ENCODE measurements at places on chromosomes 7 and 10.

- DNase-seq, result no peak
Measured at GRCh38 chr7:47814905-47815613, 133.2 kb downstream of the PKD1L1 start.

- no peak for DNase-seq
Measured at GRCh38 chr7:195010-195829, 2.8 kb downstream of the FAM20C start.

GRCh38 chr10:80670774-80671173, 133.1 kb downstream of the SH2D4B start:
- DNase-seq, result no peak

DNA sequence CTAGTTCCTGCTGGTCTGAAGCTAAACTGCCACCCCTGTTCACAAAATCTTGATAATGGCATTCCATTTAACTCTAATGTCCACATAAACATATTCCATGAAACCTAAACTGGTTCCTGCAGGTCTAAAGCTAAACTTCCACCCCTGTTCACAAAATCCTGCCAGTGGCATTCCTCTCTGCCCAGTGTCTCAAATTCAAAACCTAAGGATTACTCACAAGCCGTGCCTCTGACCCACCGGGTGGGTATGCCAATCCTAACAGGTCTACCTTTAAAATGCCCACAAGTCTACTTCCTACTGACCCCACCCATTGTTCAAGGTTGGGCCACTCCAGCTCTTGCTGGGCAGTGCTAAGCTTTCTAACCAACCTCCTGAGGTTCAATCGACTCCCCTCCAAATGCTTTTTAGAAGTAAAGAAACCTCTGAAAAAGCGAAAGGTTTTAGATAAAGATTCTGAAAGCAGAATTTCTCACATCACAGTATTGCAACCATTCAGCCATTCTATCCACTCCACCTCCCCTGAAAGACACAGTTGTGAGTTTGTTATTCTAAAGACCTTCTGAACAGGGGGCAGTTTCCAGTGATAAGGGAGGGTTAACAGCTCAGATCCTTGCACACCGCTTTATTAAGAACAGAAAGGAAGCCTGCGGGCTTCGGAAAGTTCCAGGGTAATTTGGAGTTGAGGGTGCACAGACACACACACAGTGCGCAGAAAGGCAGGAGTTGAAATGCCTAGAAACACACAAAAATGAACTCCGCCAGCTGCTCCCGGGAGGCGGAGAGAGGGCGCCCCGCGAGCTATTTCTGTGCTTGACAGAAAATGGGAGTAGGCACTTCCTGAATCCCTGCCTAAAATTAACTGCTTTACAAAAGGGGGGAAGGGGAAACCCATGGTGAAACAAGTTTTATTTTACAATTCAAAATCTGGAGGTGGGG, 87.7 kb downstream of the TNS3 start:
- no peak for DNase-seq

GRCh38 chr10:117762819-117763172, 220.2 kb downstream of the EMX2 start:
- no peak for DNase-seq

DNA sequence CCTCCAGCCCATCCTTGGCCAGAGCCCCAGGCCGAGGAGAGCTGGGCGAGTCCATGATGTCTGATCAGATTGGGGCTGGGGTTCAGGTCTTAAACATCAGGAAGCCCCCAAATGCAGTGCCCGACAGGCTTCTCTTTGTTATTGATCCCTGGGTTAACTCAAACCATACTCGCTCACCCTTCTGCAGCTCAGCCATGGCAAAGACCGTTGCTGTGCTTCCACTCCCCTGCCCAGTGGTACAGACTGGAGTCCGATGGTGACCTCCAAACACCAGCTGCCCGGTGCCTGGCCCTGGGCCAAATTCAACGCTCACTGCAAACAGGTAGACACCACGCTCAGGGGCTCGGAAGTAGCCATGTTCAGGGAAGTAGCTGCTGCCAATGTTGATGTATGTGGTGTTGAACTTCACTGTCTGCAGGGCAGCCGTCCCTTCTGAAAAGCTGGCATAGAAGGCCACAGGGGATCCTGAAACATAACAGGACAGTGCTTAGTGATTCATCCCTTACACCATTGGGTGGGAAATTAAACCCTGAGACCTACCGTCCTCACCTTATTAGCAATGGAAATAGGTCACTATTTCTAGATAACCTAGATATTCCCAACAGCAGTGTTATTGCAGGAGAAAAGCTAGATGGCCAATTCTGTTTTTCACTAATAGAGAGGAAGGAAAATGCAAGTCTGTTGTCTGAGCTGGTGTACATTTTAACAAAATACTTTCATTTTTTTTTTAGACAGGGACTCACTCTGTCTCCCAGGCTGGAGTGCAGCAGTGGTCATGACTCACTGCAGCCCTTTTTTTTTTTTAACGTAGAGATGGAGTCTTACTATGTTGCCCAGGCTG, 20.5 kb downstream of the MMRN2 start:
- DNase-seq, result no peak

GRCh38 chr7:96430356-96430755, 108.5 kb upstream of the SLC25A13 start:
- DNase-seq, result no peak

- no peak for DNase-seq
Measured at GRCh38 chr10:27143686-27144085, 10.5 kb downstream of the YME1L1 start.

- DNase-seq, result no peak
Measured at GRCh38 chr10:132403511-132404168, 6.6 kb downstream of the PWWP2B start.

- no peak for DNase-seq
Measured at GRCh38 chr7:79664884-79665676, 211.6 kb upstream of the MAGI2 start.

- DNase-seq, result no peak
Measured at GRCh38 chr7:67653856-67654454, 657.3 kb downstream of the TYW1 start.

DNA sequence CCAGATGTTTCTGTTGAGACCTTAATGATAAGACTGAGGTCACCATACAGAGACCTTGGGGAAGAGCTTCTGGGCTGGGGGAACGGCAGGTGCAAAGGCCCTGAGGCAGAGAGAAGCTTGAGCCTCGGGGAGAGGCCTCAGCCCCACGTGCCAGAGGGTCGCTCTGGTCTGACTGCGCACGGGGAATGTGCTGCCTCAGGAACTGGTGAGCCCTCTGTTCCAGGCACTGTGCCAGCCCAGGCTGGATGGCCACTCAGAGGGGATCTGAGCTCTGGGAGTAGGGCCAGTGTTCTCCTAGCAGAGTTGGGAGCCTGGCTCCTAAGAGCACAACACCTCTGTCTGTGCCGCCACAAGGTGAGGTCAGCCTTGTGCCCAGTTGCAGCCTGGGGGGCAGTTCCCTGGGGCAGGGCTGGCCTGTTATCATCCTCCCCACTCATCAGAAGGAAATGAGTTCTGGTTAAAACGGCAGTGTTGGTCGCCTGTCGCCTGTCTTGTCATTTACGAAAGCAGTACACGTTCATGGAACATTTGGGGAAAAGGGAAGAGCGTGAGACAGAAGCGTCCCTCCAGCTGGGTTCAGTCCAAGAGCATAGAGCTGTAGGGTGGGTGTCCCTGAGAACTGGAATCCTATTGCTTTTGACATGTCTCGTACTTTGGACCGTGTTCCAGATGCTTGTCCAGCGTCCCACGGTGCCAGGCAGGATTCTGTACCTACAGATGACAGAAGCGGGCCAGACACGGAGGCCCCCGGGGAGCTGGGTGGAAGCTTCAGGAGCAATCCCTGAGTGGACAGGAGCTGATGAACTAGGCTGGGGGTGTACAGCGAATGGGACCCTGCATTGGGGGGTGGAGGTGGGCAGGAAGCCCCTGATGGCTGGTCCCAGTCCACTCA, 4.3 kb downstream of the TTYH3 start:
- DNase-seq, result no peak

GRCh38 chr10:100307684-100308083, 21.2 kb upstream of the BLOC1S2 start:
- no peak for DNase-seq

DNA sequence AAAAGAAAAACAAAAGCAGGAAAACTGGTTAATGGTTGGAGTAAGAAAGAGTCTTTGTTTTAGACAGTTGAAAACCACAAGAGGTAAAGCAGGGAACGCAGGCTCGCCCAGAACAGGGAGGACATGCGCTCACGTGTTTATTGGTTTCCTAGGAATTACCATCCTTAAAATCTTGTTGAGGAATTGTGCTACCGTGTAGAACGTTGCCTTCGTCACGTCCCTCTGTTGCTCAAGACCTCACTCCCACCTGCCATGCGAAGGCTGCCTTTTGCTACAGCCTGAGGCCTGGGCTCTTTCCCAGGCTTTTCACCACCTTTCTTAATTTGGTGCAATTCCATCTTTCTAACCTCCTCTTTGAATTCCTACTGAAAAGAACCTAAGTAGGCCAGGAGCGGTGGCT, 61.6 kb upstream of the CAMK1D start:
- DNase-seq, result no peak

DNA sequence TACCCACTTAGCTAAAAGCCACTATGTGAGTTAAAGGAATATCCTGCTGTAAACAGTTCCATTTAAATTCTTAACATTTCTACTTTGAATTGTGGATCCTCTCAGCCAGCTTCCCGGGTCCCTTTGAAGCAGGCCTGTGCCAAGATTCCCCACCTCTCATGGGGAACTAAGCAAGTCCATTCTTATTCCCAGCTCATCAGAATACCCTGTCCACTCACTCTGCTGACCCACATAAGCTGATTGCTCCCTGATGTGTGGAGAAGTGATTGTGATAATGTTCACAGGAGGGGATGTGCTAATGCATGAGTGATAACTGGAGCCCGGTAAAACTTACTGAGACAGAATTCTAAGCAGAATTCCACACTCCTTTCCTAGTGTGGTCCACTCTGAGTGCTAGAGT, 709.7 kb downstream of the CNTNAP2 start:
- DNase-seq, result no peak

- no peak for DNase-seq
Measured at GRCh38 chr7:31382722-31383121, 42.2 kb upstream of the NEUROD6 start.

DNA sequence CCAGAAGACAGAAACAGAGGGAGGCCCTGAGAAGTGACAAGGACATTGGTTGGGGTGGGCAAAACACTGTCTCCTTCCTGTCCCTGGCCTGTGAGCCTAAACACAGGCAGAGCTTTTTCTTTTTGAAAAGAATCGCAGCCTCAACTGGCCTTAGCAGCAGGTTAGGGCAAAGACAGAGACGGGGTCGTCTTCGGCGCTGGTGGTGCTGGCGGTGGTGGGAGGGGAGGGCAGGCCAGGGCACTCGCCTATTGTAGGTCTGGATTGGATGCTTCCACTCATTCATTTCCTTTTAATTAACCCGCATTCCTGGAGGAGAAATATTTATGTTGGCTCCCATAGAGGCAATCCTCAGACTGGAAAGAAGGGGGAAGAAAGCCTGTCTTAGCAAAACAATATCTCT, 22.6 kb downstream of the WNT8B start:
- no peak for DNase-seq

GRCh38 chr10:42962902-42963231, 114.0 kb upstream of the RET start:
- DNase-seq, result no peak

- DNase-seq, result no peak
Measured at GRCh38 chr7:100486111-100486636, 2.4 kb downstream of the NYAP1 start.

- no peak for DNase-seq
Measured at GRCh38 chr7:156014201-156014600, 201.9 kb upstream of the SHH start.

- DNase-seq, result no peak
Measured at GRCh38 chr10:132489053-132489703, 48.4 kb upstream of the INPP5A start.

DNA sequence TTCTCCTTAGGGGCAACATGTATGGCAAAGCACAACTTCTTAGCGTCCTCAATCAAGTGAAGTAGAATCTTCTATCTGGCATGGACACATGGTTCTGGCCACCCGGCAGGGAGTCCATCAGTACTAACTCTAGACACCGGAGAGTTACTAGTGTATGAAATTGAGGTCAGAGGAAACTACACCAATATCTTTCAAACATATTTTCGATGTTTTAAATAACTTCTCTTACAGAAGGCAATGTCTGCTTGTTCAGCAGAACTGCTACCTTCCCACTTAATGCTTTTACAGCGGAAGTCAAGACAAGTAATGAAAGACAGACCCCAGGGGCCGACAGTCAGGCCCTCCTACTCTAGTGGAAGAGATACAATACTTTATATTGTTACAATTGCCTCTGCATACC, 89.9 kb downstream of the RNF216 start:
- no peak for DNase-seq

DNA sequence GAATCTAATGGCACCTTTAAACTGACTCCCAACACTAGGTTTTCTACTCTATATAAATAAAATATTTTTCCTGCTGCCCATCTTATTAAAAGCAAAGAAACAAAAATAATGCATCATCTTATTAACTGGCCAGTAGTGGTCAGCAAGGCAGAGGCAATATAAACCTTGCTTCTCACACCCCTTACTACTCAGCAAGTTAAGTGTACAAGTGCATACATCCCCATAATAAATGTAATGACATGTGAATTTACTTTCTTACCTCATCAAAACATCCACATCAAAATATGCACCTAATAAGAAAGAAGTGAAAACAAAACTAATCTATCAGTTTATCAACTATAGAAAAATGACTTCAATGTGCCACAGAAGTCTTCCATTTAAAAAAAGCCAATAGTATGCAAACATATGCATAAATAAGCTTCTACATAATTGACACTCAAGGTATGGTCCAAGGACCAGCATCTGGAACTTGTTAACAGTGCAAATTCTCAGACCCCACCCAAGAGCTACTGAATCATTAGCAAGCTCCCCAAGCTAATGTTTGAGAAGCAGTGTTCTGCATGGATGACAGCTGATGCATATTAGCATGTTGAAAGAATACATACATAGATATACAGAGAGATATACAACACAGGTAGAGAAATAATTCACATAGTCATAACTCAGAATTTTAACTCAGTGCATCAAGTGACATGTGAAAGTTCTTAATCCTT, 182.7 kb downstream of the C7orf25 start:
- DNase-seq, result no peak

GRCh38 chr10:22659866-22660265, 54.5 kb downstream of the PIP4K2A start:
- DNase-seq, result no peak

- peak; percentile 36 for DNase-seq
Measured at GRCh38 chr7:111025006-111025405, 65.9 kb upstream of the LRRN3 start.

DNA sequence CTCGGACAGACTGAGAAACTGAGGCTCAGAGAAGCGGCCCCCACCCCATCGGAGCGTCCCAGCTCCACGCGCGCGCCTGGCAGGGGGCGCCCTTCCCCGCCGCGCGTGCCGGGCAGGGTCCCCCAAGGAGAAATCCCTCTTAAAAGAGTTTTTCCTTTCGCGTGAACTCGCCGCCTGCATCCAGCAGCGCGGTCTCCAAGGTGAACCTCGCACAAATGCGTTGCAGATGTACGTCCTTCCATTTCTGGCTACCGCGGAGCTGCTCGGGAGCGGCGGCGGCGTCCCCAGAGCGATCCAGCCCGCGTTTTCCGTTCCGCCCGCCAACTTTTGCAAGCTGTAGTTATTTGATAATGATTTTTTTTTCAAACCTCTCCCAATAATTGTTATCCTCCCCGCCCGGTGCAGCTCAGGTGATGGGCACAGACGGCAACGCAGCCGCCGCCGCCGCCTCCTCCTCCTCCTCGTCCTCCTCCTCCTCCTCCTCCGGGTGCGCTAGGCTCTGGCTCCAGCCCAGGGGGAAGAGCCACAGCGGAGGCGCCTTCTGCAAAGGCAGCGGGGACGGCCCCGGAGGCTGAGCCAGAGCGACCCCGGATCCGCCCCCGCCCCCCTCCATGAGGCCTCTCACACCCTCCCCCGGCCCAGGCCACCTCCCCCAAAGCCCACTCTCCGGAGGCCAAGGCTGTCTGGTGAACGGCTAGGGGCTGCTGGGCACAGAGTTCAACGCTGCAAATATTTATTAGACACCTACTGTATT, 74.0 kb upstream of the CUX1 start:
- DNase-seq, result peak; percentile 55

Data from CD4-positive, alpha-beta T cell treated with Interferon gamma for 1 hour (primary cell).